ENCODE measurements at places on chromosomes 12 and 14.

DNA sequence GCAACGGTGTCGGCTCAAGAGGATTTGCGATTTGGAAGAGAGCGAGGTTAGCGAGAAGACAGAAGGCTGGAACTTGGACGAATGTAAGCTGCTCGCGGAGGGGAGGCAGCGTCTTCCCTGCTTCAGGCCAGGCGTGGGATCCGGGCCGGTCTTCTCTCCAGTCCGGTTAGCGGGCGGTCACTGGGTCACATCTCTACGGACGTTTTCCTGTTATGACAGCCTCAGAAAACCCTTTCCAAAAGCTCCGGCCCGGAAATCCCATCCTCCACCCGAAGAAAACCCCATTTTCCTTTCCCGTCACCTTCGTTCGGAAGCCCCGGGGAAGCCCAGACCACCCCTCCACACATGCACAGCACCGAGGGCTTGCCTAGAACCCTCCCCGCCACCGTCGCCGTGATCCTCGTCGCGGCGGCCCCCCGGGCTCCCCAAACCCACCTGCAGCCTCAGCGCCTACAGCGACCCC, 268 bp downstream of the NDUFB1 start:
- DNase-seq, result no peak

DNA sequence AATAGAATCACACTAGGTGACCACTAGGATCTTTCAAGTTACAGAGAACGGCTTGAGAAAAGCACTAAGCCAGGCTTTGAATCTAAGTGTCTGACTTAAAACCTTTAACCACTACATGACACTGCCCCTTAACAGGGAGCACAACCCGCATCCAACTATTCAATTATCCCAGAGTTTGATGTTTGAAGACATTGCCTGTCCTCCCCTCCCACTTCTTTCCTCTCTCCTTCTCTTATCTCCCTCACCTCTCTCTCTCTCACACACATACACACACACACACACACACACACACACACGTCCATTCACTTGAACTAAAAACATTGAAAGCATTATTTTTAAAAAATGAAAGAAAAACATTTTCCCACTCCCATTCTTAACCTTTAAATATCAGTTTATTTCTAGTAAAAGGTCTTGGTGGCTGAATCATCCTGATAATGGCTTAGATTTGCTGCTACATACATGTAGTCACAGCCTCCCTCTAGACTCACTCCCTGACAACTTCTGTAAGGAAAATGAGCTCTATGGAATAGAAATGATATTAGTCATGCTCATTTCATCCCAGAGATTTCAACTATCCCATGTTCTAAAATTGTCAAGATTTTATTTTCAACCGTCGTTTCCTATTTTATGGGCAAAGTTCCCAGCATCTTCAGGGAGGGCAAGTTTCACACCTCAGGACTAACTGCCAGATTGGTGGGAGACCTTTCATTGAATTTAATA, 53.5 kb upstream of the RAP1B start:
- no peak for DNase-seq

GRCh38 chr12:8644345-8645248, 18.0 kb downstream of the MFAP5 start:
- DNase-seq, result no peak

DNA sequence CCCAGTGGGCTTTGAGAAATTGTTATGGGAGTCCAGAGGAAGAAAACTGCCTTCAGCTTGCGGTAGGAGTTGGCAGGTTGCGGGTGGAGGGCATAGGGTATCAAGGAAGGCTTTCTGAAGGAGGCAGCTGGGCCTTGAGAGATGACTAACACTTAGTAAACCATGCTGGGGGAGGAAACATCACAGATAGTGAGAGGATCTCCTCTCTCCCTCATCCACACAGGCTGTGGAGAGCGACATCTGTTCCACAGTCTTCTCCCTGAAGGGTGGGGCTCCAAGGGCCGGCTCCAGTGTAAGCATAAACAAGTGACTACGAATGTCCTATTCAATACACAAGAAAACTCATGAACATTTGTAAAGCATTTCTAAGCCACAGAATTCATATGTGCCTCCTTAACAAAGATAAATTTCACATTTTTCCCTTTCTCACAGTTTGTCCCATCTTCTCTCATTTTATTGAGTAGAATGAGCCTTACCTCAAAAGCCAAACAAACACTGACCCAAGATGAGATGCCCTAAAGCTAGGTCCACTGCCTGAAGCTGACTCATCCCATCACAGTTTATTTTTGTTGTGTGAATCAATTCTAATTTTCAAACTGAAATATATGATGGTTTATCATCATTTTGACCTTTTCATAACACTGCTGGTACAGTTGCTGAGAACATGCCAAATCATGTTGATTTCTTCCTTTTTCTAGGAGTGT, 227.9 kb downstream of the SLC25A21 start:
- no peak for DNase-seq

- no peak for DNase-seq
Measured at GRCh38 chr14:81187832-81188522, 32.8 kb downstream of the GTF2A1 start.

- DNase-seq, result peak; percentile 88
Measured at GRCh38 chr14:58280954-58281787, 17.2 kb upstream of the ARID4A start.

- DNase-seq, result no peak
Measured at GRCh38 chr12:96347130-96347699, 53.0 kb downstream of the CDK17 start.

- DNase-seq, result no peak
Measured at GRCh38 chr14:23614395-23614828, 21.8 kb upstream of the DHRS2 start.

GRCh38 chr14:32597771-32598170, 268.7 kb downstream of the AKAP6 start:
- DNase-seq, result no peak

- DNase-seq, result no peak
Measured at GRCh38 chr12:7872566-7873319, at the start of gene SLC2A14. Gene SLC2A14, minus strand, starts transcription at chr12:7872915. Its CDS starts 3,035 bp downstream, at chr12:7869880.

- DNase-seq, result no peak
Measured at GRCh38 chr12:105600911-105601545, 270.5 kb downstream of the C12orf75 start.

GRCh38 chr12:29795715-29796114, 12.0 kb upstream of the TMTC1 start:
- no peak for DNase-seq

DNA sequence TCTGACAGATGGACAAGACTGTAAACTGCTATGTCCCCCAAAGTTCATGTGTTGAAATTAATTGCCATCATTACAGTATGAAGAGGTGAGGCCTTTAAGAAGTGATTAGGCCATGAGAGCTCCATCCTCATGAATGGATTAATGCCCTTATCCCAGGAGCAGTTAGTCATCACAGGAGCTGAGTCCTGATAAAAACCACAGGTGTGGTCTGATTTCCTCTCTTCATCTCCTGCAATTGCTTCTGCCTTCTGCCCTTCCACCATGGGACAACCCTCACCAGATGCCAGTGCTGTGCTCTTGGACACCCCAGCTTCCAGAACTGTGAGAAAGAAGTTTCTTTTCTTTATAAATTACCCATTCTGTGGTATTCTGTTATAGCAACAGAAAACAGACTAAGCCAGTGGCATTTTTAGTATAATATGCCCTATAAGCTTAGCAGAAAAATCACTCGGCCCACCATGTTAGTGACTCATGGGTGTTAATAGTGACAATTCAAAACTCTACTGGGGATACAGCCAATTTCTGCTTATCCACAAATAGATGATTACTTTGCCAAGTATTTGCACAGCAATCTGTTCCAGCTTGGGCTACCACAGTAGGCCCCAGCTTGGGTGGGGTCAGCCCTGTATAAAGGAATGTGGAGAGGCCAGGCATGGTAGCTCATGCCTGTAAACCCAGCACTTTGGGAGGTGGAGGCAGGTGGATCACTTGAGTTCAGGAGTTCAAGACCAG, 129.0 kb upstream of the BCL2L14 start:
- no peak for DNase-seq

Measured in KBM-7 (cell line).